ENCODE measurements at places on chromosomes 7 and 10.

DNA sequence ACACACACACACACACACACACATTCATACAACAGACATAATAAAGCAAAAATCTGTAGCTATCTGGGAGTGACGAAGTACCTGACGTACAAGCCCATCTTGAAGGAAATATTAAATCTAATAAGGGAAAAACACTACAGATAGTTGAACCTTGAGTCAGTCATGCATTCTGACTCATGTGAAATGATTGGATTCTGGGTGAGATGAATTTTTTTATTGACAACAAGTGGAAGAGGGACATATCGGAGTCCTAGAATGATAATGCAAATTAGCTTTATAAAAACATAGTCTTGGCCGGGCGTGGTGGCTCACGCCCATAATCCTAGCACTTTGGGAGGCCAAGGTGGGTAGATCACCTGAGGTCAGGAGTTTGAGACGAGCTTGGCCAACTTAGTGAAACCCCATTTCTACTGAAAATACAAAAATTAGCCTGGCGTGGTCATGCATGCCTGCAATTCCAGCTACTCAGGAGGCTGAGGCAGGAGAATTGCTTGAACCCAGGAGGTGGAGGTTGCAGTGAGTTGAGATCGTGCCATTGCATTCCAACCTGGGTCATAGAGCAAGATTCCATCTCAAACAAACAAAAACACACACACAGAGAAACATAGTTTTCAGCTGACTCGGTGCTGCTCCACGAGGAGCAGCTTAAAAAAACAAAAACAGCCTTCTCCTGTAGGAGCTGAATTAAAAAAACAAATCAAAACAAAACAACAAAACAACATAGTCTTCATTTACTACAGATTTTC, 154.4 kb upstream of the MKLN1 start:
- DNase-seq = no peak

DNA sequence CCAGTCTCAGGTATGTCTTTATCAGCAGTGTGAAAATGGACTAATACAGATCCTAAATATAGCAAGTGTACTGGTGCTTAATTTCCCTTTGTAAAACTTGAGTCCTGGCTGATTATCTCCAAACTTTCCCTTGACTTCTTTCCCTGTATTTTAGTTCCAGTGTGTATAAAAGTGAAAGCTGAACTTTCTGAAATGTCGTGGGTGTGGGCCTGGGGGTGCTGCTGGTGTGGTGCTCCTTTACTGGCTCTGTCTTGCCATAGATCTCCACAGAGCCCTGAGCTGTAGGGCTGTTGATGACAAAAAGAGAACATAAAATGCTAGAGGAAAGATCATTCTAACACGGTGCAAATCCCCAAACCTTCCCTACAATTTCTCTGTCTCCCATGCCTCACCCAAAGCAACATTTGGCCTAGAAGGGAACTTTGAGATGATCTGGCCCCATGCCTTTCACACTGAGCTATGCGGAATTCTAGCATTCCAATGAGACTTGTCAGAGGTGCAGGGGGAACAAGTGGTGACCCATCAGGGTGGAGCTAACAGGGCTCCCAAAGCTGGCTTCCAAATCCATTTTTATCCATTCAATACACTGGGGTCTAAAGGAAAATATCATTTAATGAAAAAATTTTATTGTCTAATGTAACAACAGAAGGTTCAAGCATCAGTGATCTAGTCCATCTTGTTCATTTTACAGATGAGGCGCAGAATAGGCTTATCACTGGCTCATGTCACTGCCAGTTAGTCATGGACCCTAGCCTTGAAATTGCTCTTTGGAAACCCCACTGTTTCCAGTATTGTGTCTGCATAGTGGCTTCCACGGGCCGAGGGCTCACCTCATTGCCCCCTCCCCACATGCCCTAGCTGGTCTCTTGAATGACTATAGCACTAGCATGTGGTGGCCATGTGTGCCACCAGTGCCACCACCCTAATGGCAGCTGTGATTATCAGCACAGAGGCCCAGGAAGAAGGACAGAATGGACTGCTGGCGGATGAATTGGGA, 1000.9 kb downstream of the LRMDA start:
- DNase-seq = no peak

GRCh38 chr10:93541402-93542357, 24.8 kb upstream of the FFAR4 start:
- no peak for DNase-seq

GRCh38 chr10:69639291-69640195, 9.5 kb downstream of the FAM241B start:
- DNase-seq = peak; percentile 58

- no peak for DNase-seq
Measured at GRCh38 chr10:5013385-5013784, 9.7 kb upstream of the AKR1C2 start.

Data from T-helper 1 cell (primary cell).